A673 (cell line): ENCODE measurements at places on chromosomes 16 and 17.

DNA sequence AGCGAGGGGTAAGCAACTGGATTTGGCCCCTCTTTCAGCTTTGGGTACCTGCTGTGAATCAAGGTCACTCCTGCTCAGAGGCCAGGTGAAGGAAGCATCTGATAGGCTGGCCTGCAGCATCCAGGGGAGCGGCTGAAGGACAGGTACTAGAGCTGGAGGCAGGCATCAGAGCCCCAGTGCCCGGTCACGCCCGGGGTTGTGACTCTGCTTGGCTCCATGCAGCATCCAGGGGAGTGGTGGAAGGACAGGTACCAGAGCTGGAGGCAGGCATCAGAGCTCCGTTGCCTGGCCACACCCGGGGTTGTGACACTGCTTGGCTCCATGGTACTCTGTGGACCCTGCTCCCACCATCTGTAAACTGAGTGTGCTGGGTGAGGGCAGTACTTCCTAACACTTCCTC is 189.7 kb downstream of the XYLT1 start:
- no peak for DNase-seq

GRCh38 chr17:57915985-57916757 is 39.0 kb downstream of the CUEDC1 start:
- no peak for DNase-seq

- DNase-seq: no peak
Measured at GRCh38 chr16:13060932-13061331, 159.5 kb downstream of the SHISA9 start.

DNA sequence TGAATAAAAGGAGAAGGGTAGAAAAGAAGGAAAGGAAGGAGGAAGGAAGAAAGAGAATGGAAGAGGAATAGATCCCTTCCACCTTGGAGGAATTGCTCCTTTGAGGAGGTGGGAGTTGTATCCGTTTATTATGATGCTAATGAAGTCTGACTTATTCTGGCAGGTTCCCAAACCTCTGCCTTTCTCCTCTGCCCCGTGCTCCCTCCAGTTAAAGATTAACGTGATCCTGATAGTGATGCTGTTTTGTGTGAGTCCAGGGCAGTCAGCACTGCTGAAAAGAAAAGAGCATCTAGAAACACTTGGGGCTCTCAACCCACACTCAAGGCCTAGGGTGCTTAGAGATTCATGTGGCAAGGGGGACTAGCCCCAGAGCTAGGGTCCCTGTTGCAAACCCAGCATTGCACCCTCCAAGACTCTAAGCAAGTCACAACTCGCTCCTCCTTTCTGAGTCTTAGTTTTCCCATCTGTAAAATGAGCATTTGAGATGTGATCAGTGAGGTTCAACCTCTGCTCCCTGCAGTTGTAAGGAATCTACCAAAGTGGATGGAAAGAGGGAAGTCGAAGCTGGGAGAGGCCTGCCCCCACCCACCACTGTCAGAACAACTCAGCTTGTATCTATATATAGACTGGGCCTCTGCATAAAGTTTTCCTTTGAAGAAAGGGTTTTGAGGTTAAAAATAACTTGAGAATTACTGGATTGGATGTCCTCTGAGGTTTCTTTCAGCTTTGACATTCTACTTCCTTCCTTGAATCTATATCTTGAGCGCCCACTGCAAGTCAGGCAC is 46.9 kb upstream of the TMEM132E start:
- no peak for DNase-seq

GRCh38 chr16:987906-988305 is 6.3 kb downstream of the SOX8 start:
- no peak for DNase-seq

DNA sequence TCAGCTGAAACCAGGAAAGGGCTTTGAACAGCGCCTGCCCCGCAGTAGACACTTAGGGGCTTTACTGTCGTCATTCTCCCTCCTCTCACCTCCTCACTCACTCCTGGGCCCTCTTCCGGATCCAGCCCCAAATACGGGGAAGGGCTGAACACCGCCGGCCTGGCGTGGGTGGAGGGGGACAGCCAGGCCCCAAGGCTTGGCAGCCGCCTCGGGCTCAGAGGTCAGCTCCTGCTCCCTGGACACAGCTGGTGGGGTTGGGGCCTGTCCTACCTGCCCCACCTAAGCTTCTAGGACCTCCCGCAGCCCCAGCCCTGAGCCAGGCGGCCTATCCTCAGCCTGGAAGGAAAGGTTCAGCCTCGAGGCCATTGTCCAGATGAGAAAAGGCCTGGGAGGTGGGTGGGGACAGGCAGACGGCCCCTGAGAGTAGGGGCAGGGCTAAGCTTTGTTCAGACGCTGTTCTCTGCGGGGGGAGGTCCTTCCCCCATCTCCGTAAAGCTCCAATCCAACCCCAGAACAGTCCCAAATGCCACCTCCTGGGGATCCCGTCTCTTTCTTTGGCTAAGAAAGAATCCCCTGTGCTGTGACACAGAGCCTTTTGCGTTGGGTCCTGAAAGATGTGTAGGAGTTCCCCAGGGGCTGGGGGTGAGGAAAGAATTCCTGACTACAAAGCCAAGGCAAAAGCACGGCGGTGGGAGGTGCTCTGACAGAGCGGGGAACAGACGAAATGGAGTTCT is 881 bp upstream of the LLGL1 start:
- peak; percentile 61 for DNase-seq

- no peak for DNase-seq
Measured at GRCh38 chr17:65323049-65323448, 185.9 kb downstream of the RGS9 start.

- DNase-seq: no peak
Measured at GRCh38 chr16:10390330-10390729, 4.5 kb downstream of the ATF7IP2 start.

- peak; percentile 53 for DNase-seq
Measured at GRCh38 chr17:28372203-28372944, 880 bp downstream of the SARM1 start.

- peak; percentile 60 for DNase-seq
Measured at GRCh38 chr17:67442787-67443624, 65.9 kb downstream of the PITPNC1 start.

DNA sequence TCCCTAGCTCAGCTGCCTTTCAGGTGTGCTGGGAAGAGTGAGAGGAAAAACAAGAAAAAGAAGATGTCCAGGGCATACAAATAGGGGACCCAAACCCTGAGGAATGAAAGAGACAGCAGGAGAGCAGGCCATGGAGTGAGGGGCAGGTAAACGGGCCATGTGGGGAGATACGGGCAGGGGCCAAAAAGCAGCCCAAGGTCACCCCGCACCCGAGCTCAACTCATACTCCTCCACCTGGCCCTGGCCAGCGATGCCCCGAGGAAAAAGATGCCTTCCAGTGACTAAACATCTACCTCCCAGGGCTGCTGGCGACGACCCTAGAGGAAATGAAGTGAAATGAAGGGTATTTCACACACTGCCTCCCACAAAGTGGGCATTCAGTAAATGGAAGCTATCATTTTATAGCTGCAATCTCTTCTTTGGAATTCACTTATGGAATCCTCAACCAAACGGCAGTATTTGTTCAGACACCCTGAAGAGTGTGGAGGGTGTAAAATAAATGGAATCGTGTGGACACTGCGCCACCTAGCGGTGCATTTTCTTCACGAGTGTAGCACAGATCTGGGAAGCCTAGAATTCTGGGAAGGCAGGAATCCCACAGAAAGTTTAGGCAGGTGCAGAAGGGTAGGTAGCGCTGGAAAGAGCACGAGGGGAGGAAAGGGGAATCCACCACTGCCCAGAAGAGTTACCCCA is 14.9 kb downstream of the ELAC2 start:
- peak; percentile 80 for DNase-seq

DNA sequence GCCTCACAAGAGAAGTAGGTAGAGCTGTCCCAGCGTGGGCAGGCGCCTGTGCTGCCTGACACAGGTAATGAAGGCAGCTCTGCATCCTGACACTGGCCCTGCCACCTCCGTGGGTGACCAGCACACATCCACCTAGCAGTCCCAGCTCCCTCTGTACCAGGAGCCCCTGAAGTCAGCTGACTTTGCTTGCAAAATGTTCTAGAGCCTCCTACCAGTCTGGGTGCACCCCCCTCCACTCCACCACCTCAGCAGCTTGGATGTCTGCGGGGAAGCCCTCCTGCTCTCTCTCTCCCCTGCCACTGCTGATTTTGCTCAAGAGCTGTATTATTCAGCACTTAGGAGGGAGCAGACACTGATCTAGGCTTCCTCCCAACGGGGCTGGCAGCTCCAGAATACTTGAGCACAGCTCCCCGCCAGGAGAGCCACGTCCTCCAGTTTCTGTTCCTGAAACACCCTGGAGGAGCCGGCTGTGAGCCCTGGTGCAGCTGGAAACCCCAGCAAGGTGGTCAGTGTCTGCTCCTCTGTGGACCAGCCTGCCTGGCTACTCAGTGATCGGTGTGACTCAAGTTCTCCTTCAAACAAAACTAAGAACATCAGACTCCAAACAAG is 1.0 kb downstream of the RNF166 start:
- peak; percentile 41 for DNase-seq

DNA sequence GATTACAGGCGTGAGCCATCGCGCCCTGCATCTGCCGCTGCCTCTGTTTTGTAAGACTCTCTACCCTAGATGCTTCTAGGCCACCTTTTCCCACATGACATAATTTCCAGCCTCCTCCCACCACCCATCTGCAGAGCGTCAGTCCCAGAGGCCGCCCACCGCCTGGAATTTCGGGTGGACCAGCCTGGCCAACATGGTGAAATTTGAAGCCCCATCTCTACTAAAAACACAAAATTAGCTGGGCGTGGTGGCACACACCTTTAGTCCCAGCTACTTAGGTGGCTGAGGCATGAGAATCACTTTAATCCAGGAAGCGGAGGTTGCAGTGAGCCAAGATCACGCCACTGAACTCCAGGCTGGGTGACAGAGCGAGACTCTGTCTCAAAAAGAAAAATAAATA is 5.1 kb upstream of the CIBAR2 start:
- no peak for DNase-seq

DNA sequence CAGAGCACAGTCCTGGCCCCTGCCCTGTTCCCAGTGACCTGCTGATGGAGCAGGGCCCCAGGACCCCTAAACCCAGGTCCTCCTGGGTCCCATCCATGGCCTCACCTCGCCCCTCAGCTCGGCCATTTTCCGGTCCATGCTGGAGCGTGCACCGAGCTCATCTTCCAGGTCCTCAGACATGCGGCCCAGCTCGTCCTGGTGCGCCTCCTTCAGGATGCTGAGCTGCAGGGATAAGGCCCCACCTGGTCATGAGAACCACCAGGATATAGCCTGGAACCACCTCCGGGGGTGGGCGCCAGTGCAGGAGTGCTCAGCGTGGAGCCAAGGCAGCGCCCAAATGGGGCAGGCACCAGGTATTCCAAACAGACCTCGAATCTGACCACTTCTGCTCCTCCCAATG is 17.9 kb downstream of the CCDC102A start:
- no peak for DNase-seq

DNA sequence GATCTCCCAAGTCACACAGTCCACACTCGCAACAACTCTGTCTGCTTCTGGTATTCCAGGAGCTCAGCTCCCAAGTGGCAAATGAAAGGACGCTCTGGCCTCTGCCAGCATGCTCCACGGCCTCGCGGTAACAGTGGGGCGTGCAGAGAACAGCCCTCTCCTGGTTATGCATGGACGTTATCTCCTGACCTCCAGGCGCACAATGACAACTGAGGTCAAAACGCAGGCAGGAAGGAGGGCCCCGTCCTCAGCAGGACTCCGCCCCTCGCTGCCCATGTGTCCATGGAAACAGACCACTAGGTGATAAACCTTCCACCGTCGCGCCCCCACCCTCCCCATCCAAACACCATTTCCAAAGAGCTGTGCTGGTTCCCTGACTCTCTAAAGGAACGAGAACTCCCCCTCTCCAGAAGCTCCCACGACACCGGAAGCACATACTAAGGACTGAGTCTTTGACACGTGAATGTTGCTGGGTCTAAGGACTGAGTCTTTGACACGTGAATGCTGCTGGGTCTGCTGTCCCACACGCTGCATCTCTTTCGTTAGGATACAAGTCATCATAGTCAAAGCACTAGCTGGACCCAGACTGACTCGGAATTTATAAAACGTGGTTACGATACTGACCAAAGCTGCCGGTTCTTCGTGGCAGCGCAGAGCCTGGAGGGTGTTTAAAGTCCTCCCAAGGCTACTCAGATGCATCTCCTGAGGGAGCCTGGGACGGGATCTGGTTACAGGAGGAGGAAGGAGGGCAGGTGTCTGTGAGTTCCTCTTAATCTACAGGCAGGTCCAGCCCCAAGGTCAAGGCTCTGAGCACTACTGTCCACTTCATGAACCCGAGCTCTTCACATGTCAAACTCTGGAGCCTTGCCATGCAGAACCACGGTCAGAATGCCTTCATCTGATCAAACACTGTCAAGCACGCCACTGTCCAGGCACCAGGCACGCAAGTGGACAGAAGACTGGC is 43.9 kb downstream of the KLHDC4 start:
- no peak for DNase-seq

DNA sequence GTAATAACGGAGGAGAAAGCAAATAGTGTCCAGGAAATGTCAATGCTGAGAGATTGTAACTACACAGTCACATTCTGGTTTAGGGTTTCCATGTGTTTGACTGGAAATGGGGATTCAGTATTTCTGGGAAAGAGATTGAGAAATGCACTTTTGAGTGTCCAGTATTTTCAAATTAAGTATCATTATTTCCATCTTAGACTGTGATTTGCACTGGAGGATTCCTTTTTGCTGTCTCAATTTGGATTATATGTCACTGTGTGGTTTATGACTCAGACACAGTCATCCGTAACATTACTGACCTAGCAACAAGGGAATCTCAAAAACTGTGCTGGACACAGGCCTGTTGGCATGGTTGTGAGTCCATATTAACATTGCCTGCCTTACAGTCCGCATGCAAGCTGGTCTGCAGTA is 681.4 kb downstream of the CDH11 start:
- DNase-seq: no peak

GRCh38 chr16:72021043-72021442 is 12.5 kb downstream of the DHODH start:
- no peak for DNase-seq

DNA sequence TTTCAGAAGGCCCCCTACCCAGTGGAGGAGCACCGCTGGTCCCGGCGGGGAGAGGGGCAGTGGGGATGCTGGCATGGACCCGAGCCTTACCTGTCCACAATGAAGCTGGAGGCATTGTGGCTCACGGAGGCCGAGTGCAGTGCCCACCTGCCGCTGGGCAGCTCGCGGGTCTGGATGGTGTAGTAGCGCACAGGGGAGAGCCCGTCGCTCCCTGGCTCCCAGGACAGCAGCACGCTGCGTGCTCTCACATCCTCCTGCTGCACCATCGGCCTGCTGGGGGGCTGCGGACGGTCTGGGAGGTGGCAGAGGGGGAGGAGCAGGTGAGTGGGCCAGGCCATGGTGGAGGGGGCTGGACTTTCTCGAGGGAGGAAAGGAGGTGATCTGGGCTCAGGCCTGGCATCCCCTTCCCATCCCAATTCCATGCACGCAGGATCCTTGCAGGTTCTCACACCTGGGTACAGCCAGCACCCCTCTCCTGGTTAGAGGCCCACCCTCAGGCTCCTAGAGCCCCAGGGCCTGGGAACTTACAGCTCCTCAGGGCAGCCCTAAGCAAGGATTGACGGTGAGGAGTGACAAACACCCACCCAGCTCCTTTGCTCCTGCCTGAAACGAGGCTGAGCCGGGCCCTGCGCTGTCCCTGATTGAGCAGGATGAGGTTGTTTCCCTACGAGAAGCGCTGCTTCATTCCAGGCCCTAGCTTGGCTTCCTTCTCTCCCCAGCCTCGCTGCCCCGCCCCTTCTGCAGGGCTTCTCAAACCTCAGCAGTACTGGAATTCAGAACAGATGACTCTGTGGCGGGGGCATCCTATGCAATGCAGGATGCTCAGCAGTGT is 76.2 kb upstream of the CDC42EP4 start:
- peak; percentile 27 for DNase-seq
